H9 (cell line): ENCODE measurements at places on chromosomes 12 and 14. TPM values are rescaled to one million over a fixed set of nuclear protein-coding genes. Genes with fewer than 3 reads are reported as not detected.
A peak's percentile ranks its signal among the peaks of the same experiment; 100 is the strongest.

- DNase-seq: no peak
- no peak overlapping the region for H3K27ac ChIP-seq
- no peaks in the 10 kb centered on the region for H3K4me1 ChIP-seq
- H3K36me3 ChIP-seq: no peaks in the 10 kb centered on the region
Observed at GRCh38 chr12:45166056-45166455, 49.8 kb upstream of the ANO6 start.

LRRC43 gene
- total RNA-seq: 0.46 and 0.53 TPM in 2 replicates

GRCh38 chr12:130482448-130482847, 144.8 kb downstream of the PIWIL1 start:
- no peaks in the 10 kb centered on the region for H3K27me3 ChIP-seq
- peak overlapping the region; percentile 58; the same call in 1 of the 3 replicates for H3K4me3 ChIP-seq
- H3K27ac ChIP-seq: no peak overlapping the region
- peak; percentile 75 for DNase-seq

DNA sequence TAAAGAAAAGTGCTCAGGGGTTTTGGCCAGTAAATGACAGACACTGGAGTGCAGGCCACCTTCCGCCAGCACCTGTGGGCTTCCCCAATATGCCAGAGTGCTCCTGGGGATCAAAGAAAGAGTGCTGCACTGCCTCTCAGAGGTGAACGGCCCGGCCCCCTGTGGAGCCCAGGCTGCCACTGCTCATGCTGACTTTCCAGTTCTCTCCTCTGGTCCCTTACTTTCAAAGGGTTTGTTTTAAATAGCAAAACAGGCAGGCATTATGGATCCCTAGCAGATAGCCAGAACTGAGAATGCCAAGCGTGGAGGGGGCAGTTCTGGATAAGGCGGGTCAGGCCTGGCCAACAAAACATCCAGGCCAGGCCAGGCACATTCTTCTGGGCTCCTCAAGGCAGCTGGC, 59.6 kb downstream of the MDM2 start:
- H3K4me3 ChIP-seq: no peak overlapping the region
- H3K36me3 ChIP-seq: no peaks in the 10 kb centered on the region
- DNase-seq: peak; percentile 66

GARIN6 gene
- not detected in 2 replicates for total RNA-seq

GRCh38 chr14:101500061-101500460, 61.2 kb upstream of the DIO3 start:
- DNase-seq: no peak
- no peaks in the 10 kb centered on the region for H3K4me1 ChIP-seq
- no peaks in the 10 kb centered on the region; the same call in 1 of the 2 replicates for H3K27me3 ChIP-seq
- H3K4me3 ChIP-seq: no peak overlapping the region

GRCh38 chr12:85920324-85920947, 46.3 kb downstream of the NTS start:
- H3K4me1 ChIP-seq: no peaks in the 10 kb centered on the region
- H3K27ac ChIP-seq: no peak overlapping the region

GRCh38 chr12:53809005-53809404, 57.2 kb upstream of the CISTR start:
- no peaks in the 10 kb centered on the region for H3K4me1 ChIP-seq
- no peak overlapping the region for H3K4me3 ChIP-seq
- DNase-seq: no peak

- no peaks in the 10 kb centered on the region for H3K36me3 ChIP-seq
- no peak overlapping the region for H3K4me3 ChIP-seq
- H3K4me1 ChIP-seq: no peaks in the 10 kb centered on the region
- no peak overlapping the region for H3K27ac ChIP-seq
Observed at GRCh38 chr12:23014749-23015148, 389.8 kb downstream of the ETNK1 start.

ERBB3 gene
- 51.2 and 56.5 TPM in 2 replicates for total RNA-seq

GRCh38 chr12:25875661-25876060, 82.8 kb upstream of the RASSF8 start:
- H3K27me3 ChIP-seq: no peaks in the 10 kb centered on the region
- H3K4me3 ChIP-seq: no peak overlapping the region
- no peak for DNase-seq
- H3K36me3 ChIP-seq: no peaks in the 10 kb centered on the region
- H3K27ac ChIP-seq: no peak overlapping the region
- H3K4me1 ChIP-seq: no peaks in the 10 kb centered on the region

DNA sequence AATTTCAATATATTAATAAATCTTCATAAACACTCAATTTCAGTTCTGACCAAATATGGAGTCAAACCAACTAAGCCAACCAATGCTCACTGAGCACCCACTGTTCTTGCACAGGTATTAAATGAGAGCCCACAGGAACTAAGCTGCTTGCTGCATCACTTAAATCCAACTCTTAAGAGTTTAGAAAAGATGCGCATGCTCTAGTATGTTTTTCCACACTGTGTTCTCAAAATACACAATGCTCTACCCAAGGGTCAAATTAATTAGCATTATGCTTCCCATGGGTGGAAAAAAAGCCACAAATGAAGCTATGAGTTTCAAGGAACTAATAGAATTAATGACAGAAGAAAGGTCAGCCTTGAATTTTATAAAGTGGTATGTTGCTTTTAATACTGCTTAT, 3.7 kb upstream of the GPHB5 start:
- H3K4me3 ChIP-seq: no peak overlapping the region
- DNase-seq: no peak
- H3K4me1 ChIP-seq: peaks cover 5% of the 10 kb centered on the region; the same call in 1 of the 2 replicates
- H3K27ac ChIP-seq: no peak overlapping the region
- H3K27me3 ChIP-seq: no peaks in the 10 kb centered on the region

- H3K4me3 ChIP-seq: no peak overlapping the region
- H3K27ac ChIP-seq: no peak overlapping the region
- H3K4me1 ChIP-seq: peaks cover 2% of the 10 kb centered on the region; the same call in 1 of the 2 replicates
- H3K36me3 ChIP-seq: peaks cover 20% of the 10 kb centered on the region
- H3K27me3 ChIP-seq: no peaks in the 10 kb centered on the region
Observed at GRCh38 chr14:52013984-52014600, 24.7 kb downstream of the RTRAF start.

DNA sequence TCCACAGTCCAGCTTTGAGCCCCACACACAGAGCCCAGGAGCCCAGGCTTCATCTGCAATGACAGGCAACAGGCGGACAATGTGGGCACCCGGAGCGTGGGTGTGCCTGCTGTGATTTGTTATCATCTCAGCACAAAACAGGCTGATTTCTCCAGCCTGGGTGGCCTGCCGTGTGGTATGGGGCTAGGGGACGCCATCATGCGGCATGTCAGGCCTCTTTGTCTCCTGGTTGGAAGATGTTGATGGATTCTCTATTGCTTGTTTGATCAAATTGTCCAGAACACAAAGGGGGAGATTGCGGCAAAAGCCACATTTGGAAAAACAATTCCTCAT, 147.1 kb downstream of the KIF26A start:
- no peak for DNase-seq
- H3K4me1 ChIP-seq: peaks cover 3% of the 10 kb centered on the region; the same call in 1 of the 2 replicates
- no peaks in the 10 kb centered on the region for H3K27me3 ChIP-seq

SAMD15 gene
- total RNA-seq: 1.1 and 2.7 TPM in 2 replicates

DNA sequence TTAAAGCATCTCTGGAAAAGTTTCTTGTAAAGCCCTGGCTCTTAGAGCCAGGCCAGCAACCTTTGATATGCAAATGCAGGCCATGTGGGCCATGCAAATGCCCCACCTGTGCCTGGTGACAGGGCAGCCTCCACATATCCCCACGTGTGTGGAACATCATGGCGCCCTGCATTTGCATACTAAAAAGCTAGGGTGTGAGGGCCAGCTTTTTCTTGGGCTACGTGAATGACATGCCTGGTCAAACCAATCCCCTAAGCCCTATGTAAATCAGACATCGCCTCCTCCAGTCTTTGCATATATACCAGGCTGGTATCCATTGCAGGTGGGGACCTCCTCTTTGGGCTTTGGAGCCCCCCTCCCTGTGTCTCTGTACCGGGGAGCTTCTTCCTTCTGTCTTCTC, 6.4 kb downstream of the CSRP2 start:
- H3K36me3 ChIP-seq: peaks cover 17% of the 10 kb centered on the region
- H3K4me3 ChIP-seq: no peak overlapping the region
- no peak overlapping the region for H3K27ac ChIP-seq
- peaks cover 12% of the 10 kb centered on the region for H3K4me1 ChIP-seq
- no peaks in the 10 kb centered on the region for H3K27me3 ChIP-seq
